ENCODE measurements at places on chromosomes 7 and 10. TPM values are rescaled to one million over a fixed set of nuclear protein-coding genes. Genes with fewer than 3 reads are reported as not detected.

- no peak for DNase-seq
These were observed 57.8 kb downstream of the AUTS2 start for GRCh38 chr7:69656077-69656476.

Gene CPVL
- total RNA-seq = 3.8 TPM

Gene PNLIPRP2
- not detected for total RNA-seq

Gene FXYD4
- total RNA-seq = not detected

DNA sequence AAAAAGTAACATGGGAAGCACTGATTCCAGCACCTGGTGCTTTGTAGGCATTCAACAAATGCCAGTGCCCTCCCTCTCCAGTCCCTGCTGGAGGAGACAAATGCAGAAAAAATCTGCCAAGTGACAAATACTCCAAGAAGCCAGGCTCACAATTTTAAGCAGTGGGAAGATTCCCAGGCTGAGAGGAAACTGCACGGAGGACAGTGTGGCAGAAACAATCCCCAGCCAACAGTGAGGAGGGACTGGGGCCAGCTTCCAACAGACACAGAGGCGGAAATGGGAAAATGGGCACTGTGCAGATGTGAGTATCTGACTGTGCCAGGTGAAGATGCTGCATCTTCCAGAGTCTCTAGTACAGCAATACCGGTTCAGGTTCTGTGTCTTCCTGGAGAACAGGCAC lies 106.3 kb downstream of the SLIT1 start:
- DNase-seq = no peak

DNA sequence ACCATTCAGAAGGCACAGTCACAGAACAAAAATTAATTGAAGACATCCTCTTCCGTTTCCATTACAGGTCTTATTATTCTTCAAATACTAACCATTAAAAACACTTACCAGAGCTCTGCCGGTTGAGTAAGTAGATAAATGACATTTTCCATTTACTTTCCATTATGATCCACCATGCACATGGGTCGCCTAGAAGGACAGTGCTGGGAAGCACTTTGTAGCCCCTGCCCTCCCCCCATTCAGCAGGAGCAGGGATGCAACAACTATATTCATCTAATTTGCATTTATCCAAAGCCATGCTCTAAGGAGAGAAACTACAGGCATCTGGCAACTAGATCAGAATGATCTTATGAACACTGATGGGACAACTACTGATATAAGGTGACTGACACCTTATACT lies 76.8 kb upstream of the AFAP1L2 start:
- no peak for DNase-seq

GRCh38 chr7:151790095-151790829 lies 86.7 kb downstream of the PRKAG2 start:
- no peak for DNase-seq

Gene SPDYE9
- not detected for total RNA-seq

Gene ATP6V1F
- 234 TPM for total RNA-seq

- no peak for DNase-seq
These were observed 959.6 kb upstream of the LRRN3 start for GRCh38 chr7:110131344-110131743.

GRCh38 chr10:132700156-132701098 lies 85.5 kb downstream of the NKX6-2 start:
- no peak for DNase-seq

DNA sequence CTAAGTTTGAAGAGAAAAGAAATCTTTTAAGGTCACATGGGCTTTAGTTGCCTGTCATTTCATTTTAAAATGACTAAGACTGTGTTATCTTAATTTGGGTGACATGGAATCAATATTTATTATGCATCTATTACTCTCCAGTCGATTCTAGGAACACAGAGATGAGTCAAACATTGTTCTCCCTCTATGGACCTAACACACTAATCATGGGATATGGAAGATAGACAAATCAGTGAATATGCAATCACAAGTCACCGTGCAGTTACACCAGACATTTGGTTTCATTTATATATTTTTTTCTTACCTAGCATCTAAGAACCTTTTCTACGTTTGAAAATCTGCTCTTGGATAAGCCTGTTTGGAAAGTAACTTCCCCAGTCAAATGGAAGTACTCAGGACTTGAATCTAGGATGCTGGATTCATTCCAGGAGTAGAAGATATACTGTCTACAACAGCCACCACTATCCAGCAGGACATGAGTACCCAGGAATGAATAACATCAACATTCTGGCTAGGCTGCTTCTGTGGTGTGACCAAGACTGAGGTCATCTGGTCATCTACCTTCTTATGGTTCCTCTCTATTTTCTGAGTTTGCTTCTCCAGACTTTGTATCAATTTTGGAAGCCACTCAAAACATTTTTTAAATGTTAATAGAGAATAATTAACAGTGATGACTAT lies 902.9 kb upstream of the LRRN3 start:
- no peak for DNase-seq

GRCh38 chr7:157473051-157473569 lies 136.3 kb downstream of the DNAJB6 start:
- DNase-seq = no peak

DNA sequence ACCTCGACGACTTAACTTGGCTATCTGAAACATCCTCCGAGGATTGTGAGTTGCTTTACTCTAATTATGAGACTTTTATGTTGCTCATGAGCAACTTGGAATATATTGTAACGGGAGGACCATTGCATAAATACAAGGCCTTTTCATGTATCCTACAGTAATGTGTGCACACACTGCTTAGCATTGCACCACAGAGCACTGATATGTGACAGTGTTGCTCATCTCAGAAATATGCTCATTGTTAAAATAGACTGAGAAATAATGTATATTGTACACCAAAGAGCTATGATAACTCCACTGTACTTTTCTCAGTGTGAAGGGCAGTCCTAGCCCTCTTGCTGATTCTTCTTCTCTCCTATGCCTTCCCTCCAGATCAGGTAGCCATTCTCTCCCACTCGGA lies 102.8 kb upstream of the CDK13 start:
- DNase-seq = no peak
